Stimulated activated CD4-positive, alpha-beta T cell treated with anti-CD3 and anti-CD28 coated beads, Interleukin-2, amount 100 ng/mL, for 4 hours (primary cell): ENCODE measurements at places on chromosomes 4 and X.

DNA sequence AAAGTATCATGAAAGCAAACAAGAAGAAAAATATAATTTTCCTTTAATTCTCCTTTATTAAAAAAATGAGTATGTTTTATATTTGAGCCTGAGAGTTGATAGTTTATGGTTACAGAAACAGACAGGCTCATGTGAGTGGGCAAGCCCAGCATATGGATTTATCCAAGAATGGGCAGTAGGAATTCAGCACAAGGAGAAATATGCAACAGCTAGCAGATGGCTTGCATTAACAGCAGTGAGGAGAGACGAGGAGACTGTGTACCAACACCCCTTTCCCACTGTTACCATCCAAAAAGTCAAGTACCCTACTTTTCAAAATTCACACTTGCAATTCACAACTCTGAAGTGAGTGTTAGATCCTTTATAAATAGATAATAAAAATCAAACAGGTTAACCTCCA lies 1760.2 kb upstream of the TENM3 start:
- DNase-seq = no peak

- no peak for DNase-seq
Observed at GRCh38 chr4:75514949-75515612, 808 bp downstream of the THAP6 start.

DNA sequence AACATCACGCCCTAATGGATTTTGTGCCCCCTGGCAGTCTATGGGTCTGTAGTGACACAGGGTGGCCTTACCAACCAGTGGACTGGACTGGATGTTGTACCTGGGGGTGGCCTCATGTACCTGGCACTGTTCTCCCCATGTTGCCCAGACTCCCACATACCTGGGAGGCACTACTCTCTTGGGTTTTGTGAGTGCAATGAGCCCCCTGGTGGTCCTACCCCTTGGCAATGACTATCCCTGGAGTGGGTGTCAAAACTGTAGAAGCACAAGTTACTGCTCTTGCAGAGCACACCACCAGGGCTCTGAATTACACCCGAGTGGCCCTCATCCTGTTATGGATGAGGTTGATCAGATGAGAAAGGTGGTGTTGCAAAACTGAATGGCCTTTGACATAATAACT lies 57.8 kb upstream of the CCDC149 start:
- no peak for DNase-seq

GRCh38 chrX:39162322-39162735 lies 361.1 kb downstream of the MID1IP1 start:
- DNase-seq = peak; percentile 48

- no peak for DNase-seq
Observed at GRCh38 chr4:42713391-42713790, 56.5 kb upstream of the ATP8A1 start.

GRCh38 chr4:117700111-117700892 lies 334.0 kb upstream of the NDST3 start:
- no peak for DNase-seq

DNA sequence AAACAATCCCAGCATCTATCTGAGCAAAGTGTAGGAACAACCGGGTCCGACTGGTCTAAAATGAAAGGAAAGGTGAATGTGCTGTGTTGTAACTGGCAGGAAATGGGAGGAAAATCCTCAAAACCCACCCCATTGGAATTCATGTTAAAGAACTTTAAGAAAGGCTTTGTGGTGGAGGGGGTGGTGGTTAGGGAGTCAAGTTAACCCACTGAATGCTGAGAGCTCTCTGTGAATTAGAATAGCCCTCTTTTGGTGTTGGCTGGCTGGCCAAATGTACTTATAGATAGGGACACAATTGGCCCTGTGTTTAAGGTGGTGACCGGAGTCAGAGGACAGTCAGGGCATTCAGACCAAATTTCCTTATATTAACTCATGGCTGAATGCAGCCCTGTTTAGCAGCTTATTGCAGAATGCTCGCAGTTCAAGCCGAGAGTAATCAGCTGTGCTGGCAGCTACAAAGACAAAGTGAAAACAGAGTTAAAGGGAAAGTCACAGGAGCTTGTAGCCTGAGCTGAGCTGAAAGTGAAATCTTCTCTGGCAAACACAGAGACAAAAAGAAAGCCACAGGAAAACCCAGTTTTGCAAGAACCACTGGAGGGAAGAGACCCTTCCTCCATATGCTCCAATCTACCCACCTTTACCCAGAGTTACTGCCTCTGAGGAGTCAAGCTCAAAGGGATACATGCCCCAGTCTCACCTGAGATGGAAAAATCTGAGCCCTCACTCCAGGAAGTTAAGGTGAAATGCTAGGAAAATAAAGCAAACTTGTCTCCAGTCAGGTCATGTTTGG lies 38.5 kb upstream of the UGT2B7 start:
- DNase-seq = no peak

DNA sequence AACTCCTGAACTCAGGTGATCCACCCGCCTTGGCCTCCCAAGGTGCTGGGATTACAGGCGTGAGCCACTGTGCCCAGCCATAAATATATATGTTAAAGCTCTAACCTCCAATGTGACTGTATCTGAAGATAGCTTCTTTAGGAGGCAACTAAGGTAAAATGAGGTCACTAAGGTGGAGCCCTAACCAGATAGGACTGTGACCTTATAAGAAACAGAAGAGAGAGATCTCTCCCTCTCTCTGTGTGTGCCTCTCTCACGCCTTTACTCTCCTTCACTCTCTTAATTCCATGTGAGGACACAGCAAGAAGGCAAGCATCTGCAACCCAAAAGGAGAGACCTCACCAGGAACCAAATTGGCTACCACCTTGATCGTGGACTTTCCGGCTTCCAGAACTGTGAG lies 926 bp upstream of the MAGIX start:
- no peak for DNase-seq

- no peak for DNase-seq
Observed at GRCh38 chr4:128770807-128771206, 38.7 kb upstream of the JADE1 start.

DNA sequence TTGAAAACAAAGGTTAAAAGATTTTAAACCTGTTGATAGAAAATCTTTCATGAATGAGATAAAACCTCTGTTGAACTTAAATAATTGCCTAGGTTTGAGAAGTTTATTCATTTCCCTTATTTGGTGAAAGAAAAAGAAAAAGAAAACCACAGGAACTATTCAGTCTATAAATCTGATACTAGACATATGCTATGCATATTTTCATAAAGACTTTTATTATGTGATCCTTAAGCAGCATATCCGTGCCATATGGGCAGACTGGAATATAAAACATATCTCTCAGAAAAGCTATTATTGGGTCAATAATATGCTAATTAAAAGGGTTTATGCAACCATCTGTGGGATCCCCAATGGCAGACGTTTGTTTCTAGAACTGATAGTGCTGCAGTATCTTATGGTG lies 178.7 kb downstream of the RASL11B start:
- no peak for DNase-seq

GRCh38 chr4:169154121-169154520 lies 116.6 kb downstream of the SH3RF1 start:
- no peak for DNase-seq

DNA sequence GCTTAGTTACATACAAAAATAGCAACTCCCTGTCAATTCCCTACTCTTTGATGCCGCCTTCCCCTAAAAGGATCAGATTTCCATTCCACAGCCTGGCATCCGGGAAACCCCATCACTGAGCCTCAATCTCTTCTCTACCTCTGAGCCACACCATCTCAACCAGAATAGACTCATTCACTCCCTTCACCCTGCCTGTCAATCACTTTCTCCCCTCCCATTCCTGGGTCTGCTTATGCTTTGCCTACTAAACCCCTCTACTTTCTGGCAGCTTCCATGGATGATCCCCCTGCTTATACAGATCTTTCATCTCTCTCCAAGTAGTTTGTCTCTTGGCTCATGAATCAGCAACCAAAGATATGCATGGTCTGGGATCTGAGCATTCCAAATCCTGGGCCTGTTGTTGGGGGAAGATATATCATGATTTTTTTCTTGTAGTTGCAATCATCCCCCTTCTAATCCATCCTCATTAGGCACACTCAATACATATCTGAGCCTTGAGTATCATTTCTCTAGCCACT lies 2.6 kb downstream of the AMER1 start:
- no peak for DNase-seq

- no peak for DNase-seq
Observed at GRCh38 chr4:60911127-60911526, 289.0 kb upstream of the ADGRL3 start.

DNA sequence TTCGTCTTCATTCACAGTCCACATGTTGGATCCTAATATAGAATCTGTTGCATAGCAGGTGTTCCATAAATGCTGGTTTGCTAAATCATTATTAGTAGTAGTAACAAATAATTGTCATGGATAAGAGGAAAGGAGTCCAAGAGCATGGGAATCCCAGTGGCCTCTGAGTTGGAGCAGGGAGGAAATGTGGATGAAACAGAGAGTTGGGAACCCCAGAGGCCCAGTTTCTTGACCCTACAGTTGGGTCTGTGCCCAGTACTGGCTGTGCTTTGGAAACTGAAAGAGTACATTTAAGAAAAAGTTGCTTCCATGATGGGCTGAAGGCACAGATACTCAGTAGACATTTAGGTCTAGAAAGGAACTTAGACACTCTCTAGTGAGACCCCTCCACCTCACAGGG lies 149.4 kb upstream of the PSAPL1 start:
- no peak for DNase-seq

DNA sequence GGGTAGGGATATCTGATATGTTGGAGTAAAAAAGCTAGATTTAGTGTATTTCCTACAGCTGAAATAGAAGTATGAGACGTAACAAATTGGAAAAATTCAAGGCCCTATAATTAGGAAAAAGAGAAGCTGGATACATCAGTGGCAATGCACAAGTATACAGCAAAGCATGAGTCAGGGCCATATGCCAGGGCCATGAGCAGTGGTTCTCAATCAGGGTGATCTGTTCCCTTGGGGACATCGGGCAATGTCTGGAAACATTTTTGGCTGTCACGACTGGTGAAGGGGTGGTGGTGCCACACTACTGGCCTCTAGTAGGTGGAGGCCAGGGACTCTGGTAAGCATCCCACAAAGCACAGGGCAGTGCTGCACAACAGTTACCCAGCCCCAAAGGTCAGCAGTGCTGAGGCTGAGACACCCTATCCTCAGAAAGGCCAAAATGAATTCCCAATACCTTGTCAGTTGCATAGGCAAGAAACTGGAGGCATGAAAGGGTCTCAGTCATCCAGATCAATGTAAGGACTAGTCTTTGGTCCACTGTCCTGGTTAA lies 36.8 kb upstream of the NAP1L5 start:
- no peak for DNase-seq

DNA sequence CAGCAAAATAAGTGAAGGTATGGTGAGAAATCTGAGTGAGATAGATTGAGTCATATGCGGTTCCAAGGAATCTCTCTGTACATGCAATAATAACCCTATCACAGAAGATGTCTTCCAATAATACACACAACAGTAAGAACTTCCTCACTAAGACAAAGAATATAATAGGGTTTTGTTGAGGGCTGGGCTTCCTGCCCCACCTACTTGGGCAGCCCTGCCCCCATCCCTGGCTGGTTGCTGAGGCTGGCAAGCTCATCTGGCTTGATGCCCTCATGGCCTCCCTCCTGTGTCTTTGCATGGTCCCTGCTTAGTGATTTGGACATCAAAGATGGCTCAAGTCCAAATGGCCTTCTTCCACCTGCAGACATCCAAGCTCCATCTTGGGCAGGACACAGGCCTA lies 2.7 kb downstream of the GEMIN8 start:
- DNase-seq = peak; percentile 1

GRCh38 chrX:3541336-3541735 lies 172.1 kb downstream of the PRKX start:
- no peak for DNase-seq

DNA sequence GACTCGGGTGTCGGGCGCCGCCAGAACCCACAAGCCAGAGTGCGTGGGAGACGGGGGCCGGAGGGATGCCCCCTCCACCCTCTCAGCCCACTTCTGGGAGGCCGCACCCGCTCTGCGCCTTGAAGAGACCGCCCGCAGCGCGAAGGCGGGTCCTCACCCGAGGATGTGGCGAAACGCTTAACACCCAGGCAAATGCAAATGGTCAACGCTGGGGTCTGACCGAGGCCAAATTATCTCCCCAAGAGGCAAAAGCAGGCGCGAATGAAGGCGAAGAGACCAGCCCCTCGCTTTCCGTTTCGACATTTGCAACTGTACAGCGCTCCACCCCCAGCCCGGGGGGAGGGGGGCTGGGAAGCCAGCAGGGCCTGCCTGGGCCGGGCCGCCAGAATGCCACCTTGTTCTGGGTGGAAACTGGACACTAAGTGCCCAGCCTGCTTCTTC lies 137.7 kb upstream of the ZIC3 start:
- DNase-seq = no peak

DNA sequence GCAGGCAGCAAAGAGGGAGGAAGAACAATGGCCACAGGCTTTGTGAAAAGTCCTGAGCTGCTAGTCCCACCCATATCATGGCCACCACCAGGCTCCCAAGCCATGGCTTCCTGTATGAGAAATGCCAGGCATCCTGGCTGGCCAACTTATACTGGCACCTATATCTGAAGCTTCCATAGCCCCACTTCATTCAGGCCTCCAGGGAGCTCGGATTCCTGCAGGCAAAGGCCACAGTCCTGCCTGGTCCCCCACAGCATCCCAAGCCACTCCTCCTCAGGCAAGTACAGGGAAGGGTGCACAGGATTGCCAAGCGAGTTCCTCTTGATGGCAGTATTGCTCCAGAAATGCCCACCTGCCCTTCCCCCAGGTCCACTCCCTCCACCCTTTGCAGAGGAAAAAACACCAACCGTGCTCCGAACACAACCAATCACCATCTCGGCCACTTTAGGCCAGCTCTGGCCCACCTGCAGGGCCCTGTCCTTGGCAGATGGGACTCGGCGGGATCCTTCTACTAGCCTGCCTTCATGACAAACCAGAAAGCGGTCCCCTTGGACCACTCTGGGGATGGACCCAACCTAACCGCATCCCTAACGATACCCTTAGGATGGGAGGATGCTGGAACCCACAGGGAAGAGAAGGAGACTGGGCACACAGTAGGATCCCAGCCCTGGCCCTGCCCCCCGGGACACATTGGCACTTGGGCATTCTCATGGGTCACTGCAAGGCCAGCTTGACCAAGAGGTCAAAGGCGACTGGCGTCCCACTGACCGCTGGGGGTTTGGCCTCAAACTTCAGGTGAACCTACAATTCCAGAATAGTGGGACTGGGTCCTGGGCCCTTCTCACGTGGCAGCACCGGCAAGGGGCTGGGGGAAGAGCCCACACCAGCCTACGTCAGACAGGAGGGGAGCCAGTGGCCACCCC lies 220.4 kb upstream of the AGTR2 start:
- no peak for DNase-seq

GRCh38 chrX:38754818-38755718 lies 46.2 kb upstream of the MID1IP1 start:
- no peak for DNase-seq

DNA sequence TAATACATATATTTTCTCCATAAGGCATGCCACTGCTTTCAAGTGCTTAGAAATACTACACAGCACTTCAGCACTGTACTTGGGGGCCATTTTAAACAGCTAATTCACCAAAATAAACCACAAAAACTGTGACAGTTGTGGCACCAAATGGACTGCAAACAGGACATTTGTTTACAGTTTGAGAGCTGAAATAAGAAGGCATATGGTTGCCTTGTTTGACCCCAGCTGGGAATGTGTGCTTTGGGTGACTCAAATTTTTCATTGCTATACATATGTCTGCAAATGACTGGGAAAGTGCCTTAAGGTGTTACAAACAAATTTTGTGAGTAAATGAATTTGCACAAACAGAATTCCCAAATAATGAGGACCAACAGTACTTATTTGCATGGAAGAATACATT lies 124.2 kb downstream of the BANK1 start:
- DNase-seq = no peak
